ENCODE measurements at places on chromosomes 6 and 20. TPM values are rescaled to one million over a fixed set of nuclear protein-coding genes. Genes with fewer than 3 reads are reported as not detected.

Gene C20orf144
- total RNA-seq = not detected

Gene GLP1R
- total RNA-seq = 0.17 TPM

Gene BHLHE23
- total RNA-seq = not detected

Gene HSPA12B
- 0.08 TPM for total RNA-seq

Gene PRL
- not detected for total RNA-seq

Gene SLC17A1
- not detected for total RNA-seq

Gene CCM2L
- not detected for total RNA-seq

Gene THBD
- total RNA-seq = 17.1 TPM

Gene ZNF311
- 2.6 TPM for total RNA-seq

Gene TFAP2C
- total RNA-seq = 0.17 TPM

DNA sequence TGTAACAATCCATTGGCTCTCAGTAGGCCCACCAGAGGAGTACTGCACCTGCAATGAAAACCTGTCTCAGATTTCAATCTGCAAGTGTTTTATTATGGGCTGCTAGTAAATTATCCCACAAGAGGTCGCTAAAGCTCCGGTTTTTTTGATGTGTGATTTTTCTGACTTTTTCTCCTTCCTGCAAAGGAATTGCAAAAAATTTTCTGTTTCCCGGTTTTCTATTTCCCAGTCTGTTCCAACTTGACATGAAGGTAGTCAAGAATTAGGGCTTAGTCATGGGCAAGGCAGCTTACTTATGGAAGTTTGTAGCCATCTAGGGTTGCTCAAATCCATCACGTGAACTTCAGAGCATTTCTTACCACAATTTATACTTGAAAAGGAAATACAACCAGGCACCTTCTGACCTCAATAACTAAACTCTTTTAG is 38.5 kb upstream of the AHI1 start:
- peak; percentile 56 for DNase-seq

GRCh38 chr6:158505194-158505593 is 54.7 kb upstream of the TMEM181 start:
- no peak for DNase-seq

GRCh38 chr20:47466213-47466612 is 35.5 kb upstream of the NCOA3 start:
- DNase-seq = no peak

DNA sequence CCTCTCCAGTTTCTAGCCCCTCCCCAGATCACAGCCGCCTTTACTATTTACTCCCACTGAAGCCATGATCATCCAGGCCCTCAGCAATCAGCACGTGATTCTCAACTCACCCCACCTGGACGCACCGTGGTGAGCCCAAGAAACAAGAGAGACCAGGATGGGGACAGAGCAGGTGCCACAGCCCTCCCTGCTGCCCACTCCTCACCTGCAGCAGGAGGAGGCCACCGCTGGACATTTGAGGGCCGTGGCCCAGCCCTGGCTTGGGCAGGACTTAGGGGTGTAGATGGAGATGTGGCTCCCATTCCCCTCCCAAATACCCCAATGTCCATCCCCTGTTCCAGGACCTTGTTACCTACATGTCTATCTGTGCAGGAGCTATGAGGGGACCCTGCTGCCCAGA is 20.3 kb downstream of the HLA-F start:
- DNase-seq = no peak

DNA sequence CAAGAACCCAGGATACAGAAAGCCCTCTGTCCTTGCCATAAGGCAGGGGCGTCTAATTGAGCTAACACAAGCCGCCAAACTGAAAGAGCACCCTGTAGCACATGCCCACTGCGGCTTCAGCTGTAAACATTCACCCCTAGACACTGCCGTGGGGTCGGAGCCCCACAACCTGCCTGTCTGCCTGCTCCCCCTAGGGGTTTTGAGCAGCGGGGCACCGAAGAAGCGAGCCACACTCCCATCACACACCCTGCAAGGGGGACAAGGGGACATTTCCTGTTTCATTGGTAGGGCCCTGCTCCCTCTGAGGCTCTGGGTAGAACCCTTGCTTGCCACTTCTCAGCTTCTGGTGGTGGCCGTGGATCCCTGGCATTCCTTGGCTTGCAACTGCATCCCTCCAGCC is 45.2 kb upstream of the BCLAF1 start:
- DNase-seq = no peak

GRCh38 chr6:53038141-53038540 is 27.1 kb upstream of the FBXO9 start:
- DNase-seq = no peak

GRCh38 chr6:56440551-56440981 is 193.2 kb upstream of the COL21A1 start:
- DNase-seq = no peak

- peak; percentile 56 for DNase-seq
Measured at GRCh38 chr20:35207950-35208611, 18.4 kb upstream of the MMP24 start.

- no peak for DNase-seq
Measured at GRCh38 chr20:10065154-10065833, 30.5 kb downstream of the ANKEF1 start.

DNA sequence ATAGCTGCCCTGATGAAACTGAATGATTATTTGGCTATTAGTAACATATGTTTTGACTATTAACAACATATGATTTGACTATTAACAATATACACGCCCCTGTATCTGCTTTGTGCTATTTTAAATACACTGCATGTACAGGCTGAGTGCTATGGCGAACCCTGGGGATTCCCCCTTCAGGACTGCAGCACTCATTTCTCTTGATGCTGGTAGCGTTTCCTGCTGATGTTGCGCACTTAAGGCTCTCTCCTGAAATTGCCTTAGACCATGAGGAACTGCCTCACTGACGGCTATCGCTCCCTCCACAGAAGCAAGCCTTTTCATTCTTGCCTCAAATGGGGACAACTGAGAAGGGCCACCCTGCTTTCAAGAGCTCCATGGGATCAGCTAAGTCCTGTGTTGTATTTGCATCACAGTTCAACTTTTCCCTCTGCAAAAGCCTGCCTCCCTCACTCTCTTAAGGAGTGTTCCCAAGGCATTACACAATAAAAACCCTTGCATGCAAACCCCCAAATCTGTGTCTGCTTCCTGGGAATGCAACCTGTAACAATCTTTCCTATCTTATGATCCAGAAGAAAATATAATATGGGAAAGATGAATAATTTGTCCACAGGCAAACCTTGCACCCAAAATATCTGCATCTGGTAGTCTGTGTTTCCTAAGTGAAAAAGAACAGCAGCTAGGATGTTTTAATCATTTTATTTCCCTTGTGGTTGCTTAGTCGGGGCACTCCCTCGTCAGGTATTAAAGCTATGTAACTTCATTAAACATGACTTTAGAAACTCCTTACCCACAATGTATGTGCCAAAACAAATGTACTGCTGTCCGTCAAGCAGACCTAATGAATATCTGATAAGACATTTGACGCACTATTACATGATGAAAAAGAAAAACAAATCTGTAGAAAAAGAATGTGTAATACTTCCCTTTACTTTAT is 456.4 kb downstream of the COL12A1 start:
- no peak for DNase-seq

DNA sequence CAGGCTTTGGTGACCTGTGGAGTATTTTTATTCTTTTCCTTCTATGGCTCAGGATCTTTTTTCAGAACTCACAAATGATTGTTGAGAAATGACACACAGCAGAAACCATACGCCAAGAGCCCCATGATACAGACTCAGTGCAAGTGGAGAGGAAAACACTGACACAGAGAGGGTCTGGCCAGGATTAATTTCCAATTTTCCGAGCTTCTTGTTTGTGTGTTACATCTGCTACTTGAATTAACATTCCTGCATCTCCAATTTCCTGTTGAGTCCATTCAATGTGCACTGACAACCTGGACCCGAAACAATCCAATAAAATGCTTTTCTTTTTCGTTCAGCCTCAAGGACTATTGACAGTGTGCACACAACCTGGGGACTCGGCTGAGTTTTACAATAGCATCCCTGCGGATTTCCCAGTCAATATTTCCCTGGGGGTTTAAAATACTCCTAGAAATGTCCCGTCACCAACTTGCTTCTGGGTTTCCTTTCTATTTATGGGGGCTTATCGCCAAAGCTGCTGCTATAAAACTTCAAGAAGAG is 4.9 kb upstream of the MLN start:
- DNase-seq = no peak

All from kidney epithelial cell (primary cell).